Lung (tissue), 17 donors: ENCODE measurements at places on chromosomes 12 and 14.

DNA sequence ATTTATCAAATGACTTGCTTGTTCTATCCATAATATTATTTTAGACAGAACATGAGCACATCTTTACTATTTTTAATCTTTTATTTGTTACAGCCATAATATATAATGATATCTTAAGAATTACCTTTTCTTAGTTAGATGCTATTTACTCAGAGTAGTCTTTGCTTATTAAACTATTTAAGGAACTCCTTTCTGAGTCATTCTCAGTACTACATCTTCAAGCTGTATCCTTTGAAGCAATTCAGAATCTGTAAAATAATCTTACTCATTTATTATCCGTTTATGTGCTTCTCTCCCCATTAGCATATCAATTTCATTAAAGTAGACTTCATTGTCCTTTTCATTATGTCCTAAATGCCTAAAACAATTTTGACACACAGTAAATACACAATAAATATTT lies 240.4 kb upstream of the FAR2 start:
- no peak for DNase-seq

GRCh38 chr14:101980251-101980650 lies 15.9 kb downstream of the DYNC1H1 start:
- no peak for DNase-seq

DNA sequence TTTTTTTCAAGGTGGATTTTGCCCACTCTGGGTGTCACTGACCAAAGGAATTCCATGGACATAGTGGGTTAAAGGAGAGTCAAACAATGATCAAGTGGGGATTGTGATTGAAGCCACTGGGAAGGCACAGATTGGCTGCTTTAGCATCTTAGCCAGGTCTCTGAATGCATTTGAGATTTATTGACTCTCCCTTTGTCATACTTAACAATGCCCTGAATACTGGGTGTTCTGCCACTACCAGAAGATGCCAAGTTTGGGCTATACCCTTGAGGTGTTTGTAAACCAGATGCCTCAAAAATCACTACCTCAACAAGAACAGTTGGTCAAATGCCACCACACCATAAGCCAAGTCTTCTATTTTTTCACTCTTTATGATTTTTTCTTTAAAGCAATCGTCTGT lies 114.8 kb downstream of the GTF2A1 start:
- DNase-seq: no peak

DNA sequence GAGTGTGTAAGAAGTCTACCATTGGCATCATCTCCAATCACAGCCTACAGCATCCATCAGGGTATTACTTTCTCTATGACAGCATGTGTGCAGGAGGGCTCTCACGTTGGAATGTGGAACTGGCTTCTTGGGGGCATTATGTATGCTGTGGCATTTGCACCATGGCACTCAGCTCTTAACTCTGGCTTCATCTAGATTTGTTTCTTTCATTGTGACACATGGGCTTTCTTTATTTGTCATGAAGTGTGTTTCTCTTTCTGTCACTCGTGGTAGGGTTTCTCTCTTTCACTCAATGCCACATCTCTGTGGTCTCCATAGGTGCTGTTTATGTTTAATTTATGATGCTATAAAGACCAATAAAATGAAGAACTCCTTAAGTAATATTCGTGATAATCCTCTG lies 191.2 kb upstream of the GARIN2 start:
- DNase-seq: no peak

- DNase-seq: no peak
Measured at GRCh38 chr14:100859781-100860180, 33.9 kb downstream of the MEG3 start.

DNA sequence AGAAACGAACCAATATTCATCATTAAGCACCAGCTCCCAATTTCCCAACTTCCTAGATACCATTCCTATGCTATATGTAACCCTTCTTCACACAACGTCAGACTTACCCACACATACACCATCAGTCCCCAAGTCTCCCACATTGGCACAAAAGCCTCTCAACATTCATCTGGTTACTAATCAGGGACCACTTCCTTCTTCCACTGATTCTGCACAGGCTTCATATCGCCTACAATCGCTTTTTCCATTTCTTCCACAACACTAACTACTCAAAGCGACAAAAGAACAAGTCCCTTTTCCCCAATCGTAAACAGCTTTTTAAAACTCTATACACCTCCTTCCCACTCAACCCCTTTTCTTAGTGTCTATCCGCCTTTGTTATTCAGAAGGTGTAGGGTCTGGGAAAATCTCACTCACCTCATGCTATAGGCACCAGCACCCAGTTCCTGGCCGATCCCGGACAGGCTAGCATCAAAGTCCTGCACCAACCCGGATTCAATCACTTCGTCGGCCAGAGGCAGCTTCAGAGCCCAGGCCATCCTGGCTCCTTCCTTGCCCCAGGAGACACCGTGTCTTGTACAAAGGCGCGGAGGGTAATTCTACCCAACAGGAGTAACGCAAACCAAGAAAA lies 936 bp downstream of the TFCP2 start:
- no peak for DNase-seq

GRCh38 chr12:89856431-89856830 lies 147.8 kb upstream of the ATP2B1 start:
- peak; percentile 31 for DNase-seq

DNA sequence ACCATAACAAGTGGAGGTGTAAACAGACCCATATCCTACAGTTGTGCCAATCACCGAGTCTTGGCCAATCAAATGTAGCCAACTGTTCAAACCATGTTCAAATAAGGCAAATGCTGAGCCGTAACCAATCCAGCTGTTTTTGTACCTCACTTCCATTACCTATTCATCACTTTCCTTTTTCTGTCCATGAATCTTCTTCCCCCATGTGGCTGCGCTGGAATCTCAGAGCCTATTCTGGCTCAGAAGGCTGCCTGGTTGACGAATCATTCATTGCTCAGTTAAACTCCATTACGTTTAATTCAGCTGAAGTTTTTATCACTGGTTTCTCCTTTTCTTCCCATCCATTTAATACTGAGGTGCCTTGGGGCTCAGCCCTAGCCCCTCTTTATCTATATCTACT lies 71.1 kb downstream of the TBC1D30 start:
- DNase-seq: no peak

DNA sequence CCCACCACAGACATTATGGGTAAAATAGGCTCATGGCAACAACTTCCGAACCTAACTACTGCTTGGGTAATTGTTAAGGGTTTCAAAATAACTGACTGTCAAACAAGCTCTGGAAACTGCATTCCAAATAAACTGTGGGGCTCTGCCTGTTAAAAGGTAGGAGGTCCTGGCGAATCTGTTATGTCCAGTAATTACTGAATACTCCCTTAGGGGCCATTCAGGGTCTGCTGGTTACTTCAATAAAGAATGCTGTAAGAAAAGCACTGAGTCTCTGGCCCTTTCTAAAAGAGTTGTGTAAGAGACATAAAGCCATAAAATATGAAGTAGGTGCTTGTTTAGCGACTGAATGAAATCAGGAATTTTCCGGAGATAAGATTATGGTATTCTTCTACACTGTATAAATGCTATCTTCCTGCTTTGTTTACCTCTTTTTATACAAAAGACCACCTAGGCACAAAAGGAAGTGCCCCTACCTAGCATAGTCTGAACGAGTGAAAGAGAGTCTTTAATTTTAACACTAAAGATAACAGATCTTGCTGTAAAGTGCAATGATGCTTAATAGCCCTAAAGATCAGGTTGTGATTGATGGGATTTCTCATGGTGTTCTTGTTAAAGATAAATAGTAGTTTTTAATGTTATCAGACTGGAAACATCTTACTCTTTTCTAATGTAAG lies 127.8 kb downstream of the FBXL14 start:
- no peak for DNase-seq

GRCh38 chr14:96162265-96162664 lies 42.4 kb upstream of the BDKRB2 start:
- no peak for DNase-seq

DNA sequence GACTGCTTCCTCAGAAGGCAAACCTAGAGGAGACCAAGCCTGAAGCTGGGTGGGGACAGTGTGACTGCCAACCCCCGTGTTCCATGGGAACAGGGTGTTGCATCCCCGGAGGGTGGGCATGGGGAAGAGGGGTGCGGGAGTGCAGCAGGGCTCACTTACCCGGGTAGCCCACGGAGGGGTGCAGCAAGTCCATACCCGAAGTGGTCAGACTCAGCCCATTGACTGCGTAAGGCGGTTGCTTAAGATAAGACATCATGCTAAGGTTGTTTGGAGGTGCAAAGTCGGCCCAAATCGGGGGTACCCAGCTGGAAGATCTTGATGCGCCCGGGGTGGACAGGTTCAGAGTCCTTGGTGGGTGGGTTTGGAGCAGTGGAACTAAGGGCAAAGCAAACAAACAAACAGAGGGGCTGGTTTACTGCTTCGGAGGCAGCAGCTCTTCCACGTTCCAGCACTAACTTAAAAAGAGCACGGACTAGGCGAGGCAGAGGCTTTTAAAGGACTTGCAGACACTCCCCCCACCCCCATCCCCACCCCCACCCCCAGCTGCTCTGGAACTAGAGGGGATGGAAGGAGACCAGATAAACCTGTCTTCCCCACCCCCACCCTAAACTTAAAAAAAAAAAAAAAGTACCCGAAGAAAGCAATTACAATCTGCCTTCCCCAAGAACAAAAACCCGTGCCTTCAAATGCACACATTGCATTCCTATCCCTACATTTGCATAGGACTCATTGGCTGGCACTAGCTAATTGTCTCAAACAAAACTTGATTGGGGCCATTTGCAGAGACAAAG lies 4.9 kb downstream of the OTX2 start:
- no peak for DNase-seq

DNA sequence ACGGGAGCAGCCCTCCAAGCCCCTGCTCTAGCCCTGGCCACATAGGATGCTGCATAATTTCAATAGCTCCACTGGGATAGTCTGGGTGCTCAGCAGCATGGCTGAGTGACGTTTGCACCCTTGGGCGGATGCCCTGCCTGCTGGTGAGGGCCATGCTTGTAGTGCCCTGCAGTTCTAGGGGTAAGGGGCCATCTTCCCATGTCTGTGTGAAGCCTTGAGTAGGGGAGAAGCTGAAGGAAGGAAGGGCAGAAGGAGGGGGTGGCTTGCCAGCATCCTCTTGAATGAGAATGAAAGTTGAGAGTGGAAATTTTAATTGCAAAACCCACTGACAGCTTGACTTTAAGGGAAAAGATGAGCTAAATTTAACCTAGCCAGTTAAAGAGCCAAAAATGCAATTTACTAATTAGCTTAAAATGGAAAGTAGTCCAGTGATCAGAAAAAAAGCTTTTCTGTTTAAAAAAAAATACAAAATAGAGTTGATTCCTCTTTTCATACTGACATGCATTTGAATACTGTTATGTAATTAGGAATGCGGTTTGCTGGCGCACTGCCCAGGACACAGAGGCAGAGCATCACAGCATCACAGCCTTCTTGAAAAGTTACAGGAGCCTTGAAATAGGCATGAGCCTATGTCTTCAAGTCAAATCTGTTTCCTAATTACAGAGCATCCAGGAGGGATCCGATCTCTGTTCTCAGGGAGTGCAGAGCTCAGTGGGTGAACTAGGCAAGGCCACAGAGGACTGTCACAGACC lies 18.5 kb upstream of the EML1 start:
- DNase-seq: peak; percentile 79

DNA sequence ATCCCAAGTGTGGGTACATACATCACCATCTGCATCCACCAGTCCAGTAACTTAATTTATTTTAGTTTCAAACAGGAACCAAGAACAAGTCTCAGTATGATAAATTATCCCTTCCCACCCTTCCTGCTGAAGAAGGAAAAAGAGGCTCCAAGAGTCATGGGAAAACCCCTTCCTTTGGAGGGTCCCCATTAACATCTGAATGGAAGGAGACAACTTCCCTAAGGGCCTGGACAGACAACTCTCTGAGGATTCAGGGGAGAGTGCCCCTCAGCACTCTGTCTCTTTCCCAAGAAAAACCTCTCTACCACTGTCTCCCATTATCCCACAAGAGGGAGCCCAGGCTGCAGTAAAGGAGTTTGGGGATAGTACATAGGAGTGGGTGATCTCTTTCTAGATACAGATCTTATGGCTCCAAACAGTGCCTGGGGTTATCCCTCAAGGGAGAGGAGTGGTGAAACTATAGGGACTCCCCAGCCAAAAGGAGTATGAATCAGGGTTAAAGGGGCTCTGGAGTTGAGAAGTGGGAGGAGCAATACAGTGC lies 6.2 kb downstream of the WNT10B start:
- DNase-seq: no peak

GRCh38 chr12:116594325-116595038 lies 35.3 kb downstream of the MAP1LC3B2 start:
- DNase-seq: no peak

- no peak for DNase-seq
Measured at GRCh38 chr12:11651381-11651780, 1.9 kb downstream of the ETV6 start.

DNA sequence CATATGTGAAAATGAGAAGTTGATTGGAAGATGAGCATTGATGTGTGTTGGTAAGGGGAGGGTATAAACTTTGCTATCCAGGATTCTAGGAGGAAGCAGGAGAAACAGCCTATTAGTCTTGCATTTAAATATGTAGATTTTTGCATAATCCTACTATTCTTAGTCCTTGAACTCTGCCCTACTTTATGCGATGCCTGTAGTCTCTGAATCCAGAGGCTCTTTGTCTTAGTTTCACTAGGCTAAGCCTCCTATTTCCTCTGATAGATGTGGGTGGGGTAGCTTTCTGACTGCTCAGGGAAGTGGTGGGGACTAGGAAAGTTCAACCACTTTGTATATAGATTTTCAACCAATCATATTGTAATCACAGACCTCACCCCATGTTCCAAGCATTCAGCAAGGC lies 49.5 kb upstream of the KCNC2 start:
- DNase-seq: no peak

- peak; percentile 61 for DNase-seq
Measured at GRCh38 chr12:15364221-15365160, 42.2 kb downstream of the PTPRO start.

DNA sequence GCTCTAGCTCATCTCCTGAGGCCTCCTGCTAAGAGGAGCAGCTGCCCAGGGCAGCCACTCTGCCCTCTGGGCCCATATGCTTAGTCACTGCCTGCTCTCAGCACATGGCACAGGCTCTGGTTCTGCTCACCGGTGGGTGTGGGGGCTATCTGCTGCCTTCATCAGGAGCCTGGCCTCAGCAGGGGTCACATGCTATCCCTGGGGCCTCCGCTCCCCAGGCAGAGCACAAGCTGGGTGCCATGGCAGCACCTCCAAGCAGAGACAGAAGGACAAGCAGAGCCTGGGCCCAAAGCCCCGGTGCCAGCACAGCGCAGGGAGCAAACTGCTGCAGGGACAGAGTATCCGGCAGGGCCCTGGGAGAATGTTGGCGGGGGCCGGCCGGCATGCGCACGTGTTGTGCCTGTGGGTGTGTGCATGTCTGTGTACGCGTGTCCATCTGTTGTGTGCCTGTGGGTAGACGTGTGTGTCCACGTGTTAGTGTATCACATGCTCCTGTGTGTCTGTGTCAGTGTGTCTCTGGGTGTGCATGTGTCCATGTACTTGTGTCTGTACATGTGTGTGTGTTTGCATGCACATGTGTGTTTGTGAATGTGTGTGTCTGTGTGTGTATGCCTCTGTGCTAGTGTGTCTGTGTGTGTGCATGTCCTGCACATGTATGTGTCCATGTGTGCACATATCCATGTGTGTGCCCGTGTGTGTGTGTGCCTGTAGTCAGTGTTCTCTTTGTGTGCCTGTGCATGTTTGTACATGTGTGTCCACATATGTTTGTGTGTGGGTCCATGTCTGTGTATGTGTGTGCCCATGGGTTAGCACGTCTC lies 326.9 kb downstream of the TMEM121 start:
- no peak for DNase-seq
